Body of pancreas (tissue), 4 donors: ENCODE measurements at places on chromosomes 4 and X. TPM values are rescaled to one million over a fixed set of nuclear protein-coding genes. Genes with fewer than 3 reads are reported as not detected.

USP27X gene
- total RNA-seq: 0.99 TPM

FAM149A gene
- 51.4 TPM for total RNA-seq

HTN3 gene
- not detected for total RNA-seq

TMEM144 gene
- 10.5 TPM for total RNA-seq

TRIML2 gene
- total RNA-seq: not detected

SYP gene
- total RNA-seq: 5.4 TPM

GRCh38 chrX:30570505-30570904, 7.1 kb downstream of the TASL start:
- no peak for DNase-seq
- H3K27me3 ChIP-seq: no peaks in the 10 kb centered on the region
- H3K36me3 ChIP-seq: no peaks in the 10 kb centered on the region

DNA sequence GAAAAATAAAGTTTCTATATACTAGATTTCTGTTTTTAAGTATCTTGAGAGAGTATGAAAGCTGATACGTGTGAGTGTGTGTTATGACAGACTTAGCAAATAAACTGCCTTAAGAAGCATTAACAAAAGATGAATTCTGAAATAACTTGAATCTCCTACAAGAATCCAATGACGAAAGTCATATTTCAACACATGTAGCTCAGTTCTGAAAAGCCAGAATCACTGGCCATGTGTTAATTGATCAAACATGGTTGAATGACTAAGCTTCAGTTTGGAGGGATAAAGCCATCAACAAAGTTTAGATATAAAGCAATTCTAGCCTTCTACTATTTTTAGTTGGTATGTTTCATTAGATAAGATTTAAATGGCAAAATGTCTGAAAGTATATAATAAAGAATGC, 88.5 kb upstream of the ETNPPL start:
- H3K27me3 ChIP-seq: no peaks in the 10 kb centered on the region
- no peaks in the 10 kb centered on the region for H3K36me3 ChIP-seq
- H3K27ac ChIP-seq: no peak overlapping the region
- H3K4me3 ChIP-seq: no peak overlapping the region

DNA sequence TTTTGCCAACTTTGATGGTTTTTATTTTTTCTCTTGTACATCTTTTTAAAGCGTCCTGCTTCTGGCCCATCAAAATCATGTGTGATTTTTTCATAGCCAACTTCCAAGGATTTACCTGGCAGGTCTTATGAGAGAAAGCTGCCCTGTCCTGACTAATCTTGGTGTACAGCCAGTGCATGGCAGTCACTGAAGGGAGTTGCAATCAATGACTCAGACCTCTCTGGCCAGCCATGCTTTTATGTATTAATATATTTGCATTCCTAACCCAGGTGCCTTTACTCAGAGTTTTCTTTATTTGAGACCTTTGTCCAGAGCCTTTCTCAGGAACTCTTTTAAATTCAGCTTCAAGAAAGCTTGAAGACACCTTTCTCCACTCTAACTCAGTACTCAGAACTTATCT, 691.5 kb upstream of the HTR2C start:
- no peaks in the 10 kb centered on the region for H3K27me3 ChIP-seq
- no peak overlapping the region for H3K4me3 ChIP-seq
- H3K27ac ChIP-seq: no peak overlapping the region

DNA sequence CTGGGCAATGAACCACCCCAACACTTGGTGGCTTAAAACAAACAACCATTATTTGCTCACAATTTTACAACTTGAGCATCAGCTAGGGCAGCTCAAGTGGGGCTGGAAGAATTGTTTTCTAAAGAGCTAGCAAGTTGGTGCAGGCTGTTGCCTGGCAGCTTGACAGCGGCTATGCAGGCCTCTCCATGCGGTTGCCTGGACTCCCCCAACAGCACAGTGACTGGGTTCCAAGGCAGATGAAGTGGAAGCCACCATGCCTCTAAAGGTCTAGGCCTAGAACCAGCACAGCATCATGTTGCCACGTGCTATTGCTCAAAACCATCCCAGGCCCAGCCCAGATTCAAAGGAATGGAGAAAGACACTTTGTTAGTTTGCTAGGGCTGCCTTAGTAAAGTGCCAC, 114.8 kb downstream of the BCOR start:
- H3K4me1 ChIP-seq: no peaks in the 10 kb centered on the region
- H3K4me3 ChIP-seq: no peak overlapping the region
- peak; percentile 17 for DNase-seq
- no peak overlapping the region for H3K27ac ChIP-seq

- H3K4me1 ChIP-seq: peaks cover 11% of the 10 kb centered on the region
- no peak overlapping the region for H3K4me3 ChIP-seq
- H3K27me3 ChIP-seq: no peaks in the 10 kb centered on the region
- no peaks in the 10 kb centered on the region for H3K36me3 ChIP-seq
- no peak overlapping the region for H3K27ac ChIP-seq
- DNase-seq: no peak
Observed at GRCh38 chr4:94491322-94491721, 39.6 kb downstream of the PDLIM5 start.

- no peak overlapping the region for H3K27ac ChIP-seq
- no peaks in the 10 kb centered on the region for H3K36me3 ChIP-seq
- H3K4me3 ChIP-seq: no peak overlapping the region
- DNase-seq: peak; percentile 16
- H3K4me1 ChIP-seq: peaks cover 16% of the 10 kb centered on the region
Observed at GRCh38 chr4:94412658-94413038, 39.1 kb upstream of the PDLIM5 start.

DNA sequence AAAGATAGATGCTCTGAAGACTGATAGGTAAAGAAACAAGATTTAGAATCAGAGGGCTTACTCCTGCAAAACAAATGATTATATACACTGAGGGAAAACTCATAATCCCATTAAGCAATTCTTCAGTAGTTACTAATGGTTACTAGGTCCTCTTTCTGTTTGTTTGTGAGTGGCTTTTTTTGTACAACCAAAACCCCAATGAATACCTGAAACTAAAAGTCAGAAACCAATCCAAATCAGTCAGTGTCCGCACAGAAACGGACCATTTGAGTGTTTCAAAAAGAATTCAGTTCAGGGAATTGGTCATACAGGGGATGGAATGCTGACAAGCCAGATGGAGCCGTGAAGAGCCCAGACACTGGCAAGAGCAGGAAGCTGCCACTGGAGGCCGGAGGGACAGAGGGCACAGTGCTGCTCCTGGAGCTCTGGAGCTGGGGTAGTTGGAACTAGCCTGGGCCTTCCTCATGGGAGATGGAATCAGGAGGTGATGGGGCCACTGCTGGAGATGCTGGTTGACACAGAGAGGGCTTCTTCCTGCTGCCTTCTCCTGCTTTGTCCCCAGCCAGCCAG, 31.9 kb downstream of the SETD7 start:
- peaks cover 17% of the 10 kb centered on the region for H3K36me3 ChIP-seq
- no peaks in the 10 kb centered on the region for H3K4me1 ChIP-seq
- no peak overlapping the region for H3K4me3 ChIP-seq
- H3K27ac ChIP-seq: no peak overlapping the region

GRCh38 chrX:145213504-145213903, 33.8 kb upstream of the SPANXN1 start:
- no peaks in the 10 kb centered on the region for H3K4me1 ChIP-seq
- DNase-seq: no peak
- no peaks in the 10 kb centered on the region for H3K36me3 ChIP-seq
- H3K27ac ChIP-seq: no peak overlapping the region
- H3K4me3 ChIP-seq: no peak overlapping the region
